H4 (cell line): ENCODE measurements at places on chromosomes 3 and 15.

GRCh38 chr3:24416224-24416623 is 78.4 kb downstream of the THRB start:
- DNase-seq = no peak

- no peak for DNase-seq
Observed at GRCh38 chr15:51448622-51449399, 107.4 kb downstream of the GLDN start.

- DNase-seq = no peak
Observed at GRCh38 chr3:78277801-78278200, 1237.9 kb downstream of the ROBO2 start.

GRCh38 chr3:62188681-62189375 is 184.5 kb downstream of the FEZF2 start:
- peak; percentile 44 for DNase-seq

GRCh38 chr15:78541744-78542034 is 1.4 kb downstream of the PSMA4 start:
- DNase-seq = no peak

GRCh38 chr3:20394243-20394642 is 208.2 kb upstream of the SGO1 start:
- DNase-seq = no peak

DNA sequence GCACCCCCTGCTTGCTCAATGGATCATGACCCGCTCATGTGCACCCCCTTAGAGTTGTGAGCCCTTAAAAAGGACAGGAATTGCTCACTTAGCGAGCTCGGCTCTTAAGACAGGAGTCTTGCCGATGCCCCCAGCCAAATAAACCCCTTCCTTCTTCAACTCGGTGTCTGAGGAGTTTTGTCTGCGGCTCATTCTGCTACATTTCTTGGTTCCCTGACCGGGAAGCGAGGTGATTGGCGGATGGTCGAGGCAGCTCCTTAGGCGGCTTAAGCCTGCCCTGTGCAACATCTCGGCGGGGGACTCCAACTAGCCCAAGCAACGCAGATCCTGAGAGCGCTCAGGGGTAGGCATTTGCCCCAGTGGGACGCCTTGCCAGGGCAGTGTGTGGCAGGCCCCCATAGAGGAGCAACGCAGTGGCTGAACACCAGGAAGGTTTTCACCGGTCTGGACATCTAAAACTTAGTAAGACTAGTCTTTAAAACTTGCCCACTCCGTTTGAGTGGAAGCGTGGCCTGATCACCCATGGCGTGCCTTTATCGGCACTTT is 9.5 kb downstream of the SLCO2A1 start:
- DNase-seq = no peak

GRCh38 chr3:11297126-11297525 is 24.9 kb downstream of the ATG7 start:
- DNase-seq = no peak

- no peak for DNase-seq
Observed at GRCh38 chr3:12186515-12187286, 28.0 kb upstream of the TIMP4 start.

GRCh38 chr3:134852893-134853351 is 57.9 kb downstream of the EPHB1 start:
- DNase-seq = no peak

DNA sequence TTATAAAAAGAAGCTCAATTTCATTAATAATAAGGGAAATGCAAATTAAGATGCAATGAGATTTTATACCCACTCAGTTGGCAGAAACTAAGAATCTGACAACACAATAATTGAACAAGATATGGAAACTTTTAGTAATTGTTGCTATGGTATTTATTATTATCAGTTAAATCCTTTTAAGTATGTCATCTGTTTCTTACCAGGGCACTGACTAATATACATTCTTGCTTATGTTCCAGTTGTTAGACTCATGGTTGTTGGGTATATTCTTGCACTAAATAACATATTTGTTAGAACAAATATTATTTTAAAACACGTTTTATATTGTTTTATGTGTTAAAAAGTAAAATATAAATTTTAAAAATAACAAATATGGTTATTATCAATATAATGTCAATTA is 690.3 kb downstream of the MECOM start:
- DNase-seq = no peak
